Activated CD4-positive, alpha-beta T cell treated with anti-CD3 and anti-CD28 coated beads, Interleukin-2, amount 10 ng/mL, durations not matched to agents 7 days and 5 days (primary cell): ENCODE measurements at places on chromosomes 5 and 9.

GRCh38 chr9:137556069-137556838, 4.6 kb downstream of the MRPL41 start:
- DNase-seq = no peak

GRCh38 chr5:136249678-136250266, 56.8 kb upstream of the SMIM32 start:
- no peak for DNase-seq

- no peak for DNase-seq
These were observed 4.1 kb upstream of the PTBP3 start for GRCh38 chr9:112337547-112337946.

DNA sequence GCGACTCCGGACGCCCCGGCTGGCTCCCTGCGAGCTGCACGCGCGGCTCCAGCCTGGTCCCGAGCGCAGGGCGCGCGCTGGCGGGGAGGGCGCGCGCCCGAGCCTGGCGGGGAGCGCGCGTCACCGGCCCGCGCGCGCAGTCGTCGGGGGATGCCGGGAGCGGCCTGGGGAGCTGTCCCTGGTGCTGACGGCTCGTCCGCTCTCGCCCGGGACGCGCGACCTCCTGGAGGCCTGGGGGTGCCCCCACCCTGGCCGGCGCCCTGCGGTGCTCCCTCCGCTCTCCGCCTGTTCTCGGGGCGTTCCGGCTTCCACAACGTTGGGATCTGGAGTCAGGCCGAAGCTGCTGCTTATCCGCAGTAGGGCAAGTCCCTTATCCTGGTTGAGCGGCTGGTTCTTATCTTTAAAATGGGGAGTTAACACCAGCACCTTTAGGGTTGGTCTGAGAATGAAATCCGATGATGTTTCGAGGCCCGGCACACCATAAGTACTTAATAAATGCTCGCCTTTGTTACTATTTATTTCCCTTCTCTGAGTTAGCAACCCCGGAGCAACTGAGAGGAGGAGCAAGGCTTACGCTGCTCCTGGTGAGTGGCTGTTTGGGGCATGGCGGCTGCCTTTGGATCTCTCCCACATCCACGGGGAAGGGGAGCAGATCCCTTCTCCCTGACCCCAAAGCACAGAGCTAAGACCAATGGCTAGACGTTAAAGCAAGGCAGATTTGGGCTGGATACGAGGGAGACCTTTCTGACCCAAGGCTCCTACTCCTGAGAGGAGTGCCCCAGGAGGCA, at the start of gene FAM163B:
FAM163B (minus strand) TSS at position 79 of the 788 bp plus-strand sequence. CDS start 29,166 bp downstream, outside the sequence.
- peak; percentile 53 for DNase-seq

DNA sequence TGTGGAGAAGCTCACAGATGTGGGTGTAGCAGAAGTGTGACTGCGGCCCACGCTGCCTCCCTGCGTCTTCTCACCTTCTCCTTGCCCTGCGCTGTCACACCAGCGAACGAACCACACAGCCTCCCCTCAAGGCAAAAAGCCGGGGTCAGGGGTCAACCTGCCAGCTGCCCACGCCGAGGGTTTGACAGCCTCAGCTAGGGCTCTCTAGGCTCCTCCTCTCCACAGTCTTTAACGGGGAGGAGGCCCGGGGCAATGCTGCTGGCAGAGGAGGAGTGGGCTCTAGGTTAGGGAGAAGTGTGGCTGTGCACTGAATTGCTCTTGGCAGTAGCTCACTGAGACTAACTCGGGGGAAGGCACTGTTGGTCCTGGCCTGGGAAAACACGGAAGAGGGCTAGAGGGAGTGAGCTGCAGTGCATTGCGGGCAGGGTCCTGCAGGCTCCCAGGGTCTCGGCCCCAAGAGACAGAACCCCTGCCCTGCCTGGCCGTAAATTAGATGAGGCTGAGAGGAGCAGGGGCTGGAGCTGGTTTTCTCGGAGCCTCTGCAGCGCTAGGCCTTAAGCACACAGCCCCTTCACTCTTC, 4.2 kb upstream of the TRIM52 start:
- no peak for DNase-seq

DNA sequence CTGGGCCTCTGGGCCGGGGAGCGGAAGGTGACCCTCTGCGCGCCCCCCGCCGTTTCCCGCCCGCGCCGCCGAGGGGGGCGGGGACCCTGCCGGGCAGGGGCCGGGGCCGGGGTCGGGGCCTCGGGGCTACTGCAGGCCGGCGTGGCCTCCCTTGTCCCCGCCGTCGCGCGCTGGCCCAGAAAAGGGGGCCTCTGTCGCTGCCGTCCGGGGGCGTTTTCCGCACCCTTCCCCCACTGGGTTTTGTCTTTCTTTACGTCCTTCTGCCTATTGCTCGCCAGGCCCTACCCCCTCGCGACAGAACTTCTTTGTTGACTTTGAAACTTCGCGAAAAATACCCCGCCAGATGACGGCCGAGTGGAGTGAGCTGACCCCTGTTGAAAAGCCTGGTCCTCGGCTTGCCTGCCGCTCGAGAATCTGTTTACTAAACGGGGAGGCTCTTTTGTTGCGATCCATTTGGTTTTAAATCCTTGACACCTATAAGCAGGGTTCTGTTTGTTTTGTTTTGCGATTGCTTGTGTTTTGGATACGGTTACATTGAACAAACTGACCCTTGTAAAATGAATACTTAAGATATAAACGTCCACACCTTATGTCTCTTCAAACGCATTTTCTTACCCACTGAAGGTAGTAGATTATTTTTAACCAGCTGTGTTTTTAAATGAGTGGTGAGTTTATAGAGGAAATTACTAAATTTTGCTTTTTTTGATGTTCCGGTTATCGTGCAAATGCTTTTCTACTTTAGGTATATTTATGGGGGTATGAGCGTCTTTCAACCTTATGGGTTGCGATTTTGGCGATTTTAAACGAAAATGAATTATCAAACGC, 765 bp downstream of the MARCHF6 start:
- DNase-seq = peak; percentile 48

DNA sequence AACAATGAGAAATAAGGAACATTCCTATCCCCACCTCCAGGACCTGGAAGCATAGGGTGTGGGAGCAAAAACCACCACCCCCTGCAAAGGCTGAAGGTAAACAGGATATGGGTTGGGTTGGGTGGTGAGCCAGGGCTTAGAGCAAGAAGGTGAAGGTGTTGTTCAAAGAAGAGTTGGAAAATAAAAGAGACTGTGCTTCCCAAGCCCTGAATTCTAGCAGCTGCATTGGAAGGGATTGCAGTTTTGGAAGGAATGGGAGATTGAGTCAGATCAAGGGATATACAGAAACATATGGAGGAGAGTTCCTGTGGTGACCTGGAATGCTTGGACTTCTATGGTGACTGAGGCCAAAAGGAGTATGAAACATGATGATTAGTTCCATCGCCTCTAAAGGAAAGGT, 24.7 kb upstream of the MTAP start:
- DNase-seq = peak; percentile 44

- DNase-seq = no peak
These were observed 64.0 kb downstream of the RNF130 start for GRCh38 chr5:180007582-180007981.

- DNase-seq = no peak
These were observed 83.8 kb upstream of the FREM1 start for GRCh38 chr9:14993901-14994554.

DNA sequence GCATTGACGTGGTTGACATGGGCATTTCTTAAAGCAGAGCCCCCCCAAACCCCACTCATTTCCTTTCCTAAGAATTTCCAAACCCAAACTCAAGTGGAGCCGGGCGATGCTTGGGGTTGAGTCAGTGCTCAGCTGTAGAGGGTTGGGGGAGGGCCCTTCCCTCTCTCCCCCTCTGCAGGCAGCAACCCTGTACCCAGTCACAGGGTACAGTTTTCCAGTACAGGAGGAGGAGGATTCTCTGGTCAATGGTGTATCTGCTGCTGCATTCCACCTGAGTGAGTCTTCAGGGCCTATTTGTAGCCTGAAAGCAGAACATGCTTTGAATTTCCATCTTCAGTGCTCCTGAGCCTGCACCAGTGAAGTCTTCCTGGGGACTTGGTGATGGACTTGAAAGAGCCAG, 55.8 kb downstream of the ENTREP1 start:
- DNase-seq = no peak

DNA sequence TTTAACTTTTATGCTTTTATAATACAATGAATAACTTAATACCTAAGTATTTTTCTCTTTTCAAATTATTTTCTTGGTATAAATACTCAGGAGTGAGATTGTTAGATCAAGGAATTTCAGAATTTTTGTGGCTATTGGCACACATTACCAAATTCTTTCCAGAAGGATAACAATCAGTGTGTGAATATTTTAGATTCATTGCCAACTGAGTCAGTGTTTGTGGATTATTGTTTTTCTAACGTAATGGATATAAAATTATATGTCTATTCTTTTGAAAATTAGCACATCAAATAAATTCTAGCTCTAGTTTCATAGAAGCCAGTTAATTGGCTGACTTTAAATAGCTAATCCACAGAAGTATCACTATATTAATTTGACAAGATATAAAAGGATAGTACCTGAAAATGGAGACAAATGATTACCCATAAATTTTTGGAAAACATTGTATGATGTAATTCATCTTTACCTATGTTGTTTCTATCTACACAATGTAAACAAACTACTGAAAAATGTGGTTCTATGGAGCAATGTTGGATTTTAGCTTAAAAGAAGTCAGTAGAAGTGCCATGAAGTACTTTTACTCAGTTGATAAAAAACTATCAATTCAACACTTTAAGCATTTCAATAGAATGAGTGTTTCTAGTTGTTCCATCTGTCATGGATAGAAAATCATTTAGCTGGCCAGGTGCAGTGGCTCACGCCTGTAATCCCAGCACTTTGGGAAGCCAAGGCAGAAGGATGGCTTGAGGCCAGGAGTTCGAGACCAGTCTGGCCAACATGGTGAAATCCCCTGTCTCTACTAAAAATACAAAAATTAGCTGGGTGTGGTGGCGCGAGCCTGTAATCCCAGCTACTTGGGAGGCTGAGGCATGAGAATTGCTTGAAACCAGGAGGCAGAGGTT, 185.1 kb downstream of the ADAMTSL1 start:
- DNase-seq = no peak

DNA sequence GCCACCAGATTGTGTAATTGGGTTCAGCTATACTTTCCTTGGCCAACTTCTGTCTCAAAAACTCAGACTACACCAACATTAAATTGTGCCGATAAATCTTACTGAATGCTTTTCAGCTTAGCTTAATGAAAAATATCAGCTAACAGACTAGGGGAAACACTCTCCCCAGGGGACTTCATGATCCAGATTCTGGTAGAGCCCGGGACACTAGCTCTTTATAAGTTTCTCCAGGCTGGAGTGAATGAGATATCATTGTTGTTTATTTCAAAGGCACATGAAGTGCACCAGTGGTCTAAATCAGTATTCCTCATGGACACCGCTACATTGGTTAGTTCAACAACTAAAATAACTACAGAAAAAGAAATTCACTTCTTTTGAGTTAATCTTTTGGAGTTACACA, 10.5 kb upstream of the LHFPL2 start:
- no peak for DNase-seq

DNA sequence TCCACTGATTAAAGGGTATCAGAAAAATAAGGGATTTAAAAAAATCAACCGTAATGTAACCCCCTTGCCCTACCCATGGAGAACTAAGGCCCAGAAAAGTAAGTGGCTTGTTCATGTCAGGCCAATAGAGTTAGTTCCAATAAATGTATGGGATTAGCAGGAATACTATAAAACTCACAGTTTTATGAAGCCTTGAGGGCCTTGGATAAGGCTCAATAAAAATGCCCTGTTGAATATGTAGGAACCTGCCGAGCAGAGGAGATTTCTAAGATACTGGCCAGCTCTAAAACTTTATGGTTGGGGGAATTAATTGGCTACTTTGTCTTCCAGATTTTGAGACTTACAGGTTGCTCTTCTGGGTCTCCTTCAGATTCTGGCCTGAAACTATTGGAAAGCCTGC, 231.0 kb downstream of the GLIS3 start:
- DNase-seq = no peak

- no peak for DNase-seq
These were observed 811.0 kb upstream of the GRAMD2B start for GRCh38 chr5:125612181-125612721.

DNA sequence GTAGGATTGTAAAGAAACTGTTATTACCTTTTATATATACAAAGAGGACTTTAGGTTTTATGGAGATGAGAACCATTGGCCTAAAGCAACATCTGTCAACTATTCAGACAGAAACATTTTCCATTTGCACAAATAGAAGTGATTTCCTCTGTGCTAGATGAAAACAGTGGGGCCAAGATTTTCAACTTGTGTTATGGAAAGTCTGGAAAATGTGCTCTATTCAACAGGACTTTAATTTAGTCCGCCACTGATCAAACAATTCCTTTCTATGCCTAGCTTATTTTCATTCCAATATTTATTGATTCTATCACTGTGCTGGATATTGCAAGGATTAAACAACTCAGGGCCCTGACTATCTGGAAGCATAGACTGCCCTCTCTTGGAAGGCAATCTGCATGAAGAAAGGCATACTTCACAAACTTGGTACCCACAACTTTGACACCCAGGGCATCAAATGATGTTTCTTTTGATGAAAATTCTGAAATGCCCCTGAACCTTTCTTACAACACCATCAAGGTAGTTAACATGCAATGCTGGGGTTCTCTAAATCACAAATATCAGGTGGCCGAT, 126.6 kb upstream of the HMHB1 start:
- DNase-seq = no peak

- DNase-seq = no peak
These were observed 68.3 kb downstream of the HMGCR start for GRCh38 chr5:75405296-75405695.

- DNase-seq = peak; percentile 53
These were observed 104.6 kb upstream of the LRRTM2 start for GRCh38 chr5:138979684-138980280.

GRCh38 chr5:173051746-173052145, 4.4 kb upstream of the CREBRF start:
- no peak for DNase-seq

DNA sequence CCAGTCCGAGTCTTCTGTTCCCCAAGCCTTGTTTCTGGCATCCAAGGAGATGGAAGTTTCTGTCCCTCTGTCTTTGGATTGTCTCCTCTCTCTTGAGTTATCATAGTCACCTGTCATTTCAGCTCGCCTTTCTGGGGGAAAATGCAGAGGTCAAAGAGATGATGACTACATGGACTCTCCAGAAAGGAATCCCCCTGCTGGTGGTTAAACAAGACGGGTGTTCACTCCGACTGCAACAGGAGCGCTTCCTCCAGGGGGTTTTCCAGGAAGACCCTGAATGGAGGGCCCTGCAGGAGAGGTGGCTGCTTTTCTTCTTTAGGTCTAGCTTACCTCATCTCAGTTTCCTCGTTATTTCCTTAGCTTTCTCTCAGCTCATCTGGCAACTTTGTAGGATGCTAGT, 25.1 kb downstream of the ERAP2 start:
- no peak for DNase-seq

DNA sequence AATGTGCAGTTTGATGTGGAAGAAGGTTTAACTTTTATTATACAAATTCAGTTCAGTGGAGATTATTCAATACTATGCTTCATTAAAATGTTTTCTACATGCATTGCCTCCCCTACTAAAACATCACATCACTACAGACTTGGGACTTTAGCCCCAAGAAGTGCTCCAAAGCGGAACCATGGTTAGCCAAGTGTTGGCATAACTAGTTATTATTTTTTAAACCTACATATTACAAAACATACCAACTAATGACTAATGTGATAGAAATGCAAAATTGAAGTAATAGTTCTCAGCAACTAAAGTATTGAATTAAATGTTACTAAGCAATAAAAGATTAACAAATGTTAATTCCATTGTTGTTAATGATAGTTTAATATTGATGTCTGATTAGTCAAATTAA, 74.5 kb downstream of the XRCC4 start:
- DNase-seq = no peak
